ENCODE measurements at places on chromosomes 1 and 21.

- DNase-seq, result no peak
Measured at GRCh38 chr1:51982161-51982560, 8.3 kb downstream of the RAB3B start.

- DNase-seq, result no peak
Measured at GRCh38 chr1:230176326-230176725, 109.3 kb downstream of the GALNT2 start.

DNA sequence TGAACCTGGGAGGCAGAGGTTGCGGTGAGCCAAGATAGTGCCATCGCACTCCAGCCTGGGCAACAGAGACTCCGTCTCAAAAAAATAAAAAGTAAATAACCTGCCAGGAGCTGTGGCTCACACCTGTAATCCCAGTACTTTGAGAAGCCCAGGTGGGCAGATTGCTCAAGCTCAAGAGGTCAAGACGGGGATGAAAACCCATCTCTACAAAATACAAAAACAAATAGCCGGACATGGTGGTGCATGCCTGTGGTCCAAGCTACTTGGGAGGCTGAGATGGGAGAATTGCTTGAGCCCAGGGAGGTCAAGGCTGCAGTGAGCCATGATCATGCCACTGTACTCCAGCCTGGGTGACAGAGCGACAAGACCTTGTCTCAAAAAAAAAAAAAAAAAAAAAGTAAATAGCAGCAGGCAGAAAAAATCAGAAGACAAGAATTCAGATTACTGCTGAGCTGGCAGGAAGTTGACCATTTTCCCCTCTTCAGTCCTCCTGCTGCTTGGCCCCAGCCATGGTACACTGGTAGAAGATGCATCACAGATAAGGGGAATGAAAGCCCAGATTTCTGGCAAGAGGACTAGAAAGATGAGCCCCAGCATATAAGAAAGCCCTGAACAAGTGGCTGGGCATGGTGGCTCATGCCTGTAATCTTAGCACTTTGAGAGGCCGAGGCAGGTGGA lies 97.6 kb downstream of the TOMM20 start:
- DNase-seq, result no peak

DNA sequence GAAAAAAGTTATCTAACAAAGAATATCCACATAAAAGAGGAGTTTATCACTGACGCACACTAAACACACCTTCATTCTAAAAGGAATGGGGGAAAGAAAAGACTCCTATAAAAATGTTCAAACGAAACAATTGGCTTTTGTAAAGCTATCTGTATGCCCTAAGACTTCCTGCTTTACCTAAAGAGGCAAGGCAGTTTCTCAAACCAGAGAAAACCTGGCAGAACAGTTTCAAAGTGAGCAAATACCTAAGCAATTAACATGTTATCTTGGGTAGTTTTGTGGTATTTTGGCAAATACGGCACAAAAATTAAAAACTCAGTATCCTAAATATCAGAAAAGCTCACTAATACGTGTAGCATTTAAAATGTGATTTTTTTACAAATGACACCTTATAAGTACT lies 1.9 kb downstream of the PUM1 start:
- DNase-seq, result no peak

- DNase-seq, result peak; percentile 41
Measured at GRCh38 chr1:202852163-202852904, 36.6 kb downstream of the RABIF start.

Data from CD4-positive, alpha-beta T cell treated with Interleukin-1 beta for 1 hour (primary cell).